Smooth muscle cell of bladder (primary cell): ENCODE measurements at places on chromosomes 4 and X. TPM values are rescaled to one million over a fixed set of nuclear protein-coding genes. Genes with fewer than 3 reads are reported as not detected.

Gene RNF150
- total RNA-seq: 0.28 and 1.1 TPM in 2 replicates

Gene TAF7L
- 0.37 and 0.43 TPM in 2 replicates for total RNA-seq

Gene TLR10
- total RNA-seq: not detected in 2 replicates

Gene ADAM29
- under 0.01 TPM in 1 of 2 replicates, not detected in the other for total RNA-seq

Gene SEPSECS
- 6.5 and 7.0 TPM in 2 replicates for total RNA-seq

Gene GPR173
- total RNA-seq: 1.6 and 1.7 TPM in 2 replicates

Gene ZNF157
- total RNA-seq: 0.14 TPM in 1 of 2 replicates, not detected in the other

Gene NPY1R
- under 0.01 and 0.14 TPM in 2 replicates for total RNA-seq
